Activated T-cell treated with anti-CD3 and anti-CD28 coated beads, Interleukin-2, amount 50 U/mL, for 4 hours (primary cell): ENCODE measurements at places on chromosomes 4 and X. TPM values are rescaled to one million over a fixed set of nuclear protein-coding genes. Genes with fewer than 3 reads are reported as not detected.

The CWH43 gene
- not detected for total RNA-seq

The RASGEF1B gene
- 27.7 TPM for total RNA-seq

The PTCHD1 gene
- not detected for total RNA-seq

The SAGE1 gene
- total RNA-seq = not detected

The NLGN3 gene
- total RNA-seq = 0.38 TPM

The PRRG3 gene
- not detected for total RNA-seq

The USP17L27 gene
- not detected for total RNA-seq
